ENCODE measurements at places on chromosomes 12 and 14.

DNA sequence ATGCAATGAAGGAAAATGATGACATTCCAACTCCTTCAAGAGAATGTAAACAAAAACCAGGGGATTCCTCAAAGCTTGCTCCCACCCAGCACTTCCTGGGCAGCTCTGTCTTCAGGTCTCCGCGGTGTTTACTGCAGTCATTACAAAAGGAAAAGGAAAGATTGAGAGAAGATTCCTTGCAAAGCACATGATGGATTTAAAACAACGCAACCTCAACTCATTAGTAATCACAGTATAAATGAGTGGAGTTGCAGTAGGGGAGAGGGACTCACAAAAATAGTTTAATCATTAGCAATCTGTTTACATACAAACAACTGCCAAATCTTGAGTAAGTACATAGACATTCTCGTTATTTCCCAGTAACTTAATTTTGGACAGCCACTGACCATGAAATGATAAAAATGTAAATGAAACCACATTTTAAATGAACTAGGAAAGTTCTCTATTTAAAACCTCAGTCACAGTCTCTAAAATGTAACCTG lies 49.7 kb upstream of the OVCH1 start:
- no peak for DNase-seq

- DNase-seq: no peak
These were observed 7.6 kb downstream of the RXYLT1 start for GRCh38 chr12:63787306-63787705.

DNA sequence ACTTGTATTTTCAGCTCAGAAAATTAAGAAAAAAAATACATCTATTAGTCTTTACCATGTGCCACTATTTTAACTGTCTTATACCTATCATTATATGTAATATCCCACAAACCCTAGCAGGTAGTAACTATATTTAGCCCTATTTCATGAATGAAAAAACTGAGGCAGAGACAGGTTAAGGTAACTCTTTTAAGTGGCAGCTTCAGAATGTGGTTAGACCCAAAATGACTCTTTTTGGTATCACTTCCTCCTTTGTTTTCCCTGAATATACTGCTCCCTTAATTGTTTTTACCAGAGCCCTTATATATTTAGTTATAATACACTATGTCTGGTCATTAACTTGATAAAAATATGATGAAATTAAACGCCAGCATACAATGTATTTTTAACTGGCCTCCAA lies 235.6 kb upstream of the RPL10L start:
- no peak for DNase-seq

GRCh38 chr12:64270411-64270810 lies 48.3 kb upstream of the KICS2 start:
- DNase-seq: no peak

DNA sequence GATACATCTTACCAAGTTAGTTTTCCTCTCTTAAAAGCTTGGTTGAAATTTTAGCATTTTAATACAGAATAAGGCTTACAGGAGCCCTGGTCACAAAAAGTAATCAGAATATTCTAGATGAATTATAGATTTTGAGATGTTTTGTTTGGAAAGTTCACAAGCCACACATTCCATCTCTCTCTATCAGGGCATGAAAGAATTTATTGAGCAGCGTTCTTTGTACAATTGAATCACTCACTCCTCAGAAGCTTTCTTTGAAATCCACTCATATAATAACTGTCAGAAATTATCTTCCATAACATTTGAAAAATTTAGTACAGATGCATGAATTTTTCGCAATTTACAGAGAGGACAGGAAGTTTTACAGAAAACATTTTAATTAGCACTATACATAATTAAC lies 938.6 kb upstream of the MDGA2 start:
- DNase-seq: no peak

GRCh38 chr12:2813214-2814185 lies 1.0 kb downstream of the ITFG2 start:
- DNase-seq: peak; percentile 85

- peak; percentile 49 for DNase-seq
These were observed 76.9 kb upstream of the OTX2 start for GRCh38 chr14:56887216-56887615.

DNA sequence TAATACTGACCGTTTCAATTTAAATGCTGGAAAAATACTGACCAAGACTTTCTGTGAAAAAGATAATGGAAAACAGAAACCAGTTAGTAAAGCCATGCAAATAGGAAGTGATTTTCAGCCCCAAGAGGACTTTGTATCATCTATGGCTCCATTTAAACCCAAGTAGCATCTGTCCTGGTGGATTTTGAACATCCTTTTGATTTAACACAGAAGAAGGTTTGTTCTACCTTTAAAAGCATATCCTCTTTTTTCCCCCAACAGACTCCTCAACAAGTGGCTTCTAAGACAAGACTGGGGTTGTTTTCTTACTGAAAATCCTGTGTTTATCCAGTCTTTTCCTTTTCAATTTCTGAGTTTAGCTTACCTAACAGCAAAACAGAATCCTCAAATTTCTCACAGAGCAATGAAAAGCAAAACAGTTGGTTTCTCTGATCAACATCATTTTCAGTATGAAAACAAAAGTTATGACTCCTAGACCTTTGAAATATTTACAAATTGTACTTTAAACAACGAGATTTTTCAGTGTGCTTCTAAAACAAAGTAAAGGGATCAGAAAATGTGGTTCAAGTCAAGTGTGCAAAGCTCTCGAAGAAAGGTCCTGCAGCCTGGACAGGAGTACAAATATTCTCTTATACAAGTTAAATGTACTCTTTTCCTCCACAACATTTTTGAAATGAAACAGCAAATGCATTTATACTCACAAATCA lies 2.9 kb downstream of the PHLDA1 start:
- DNase-seq: no peak

GRCh38 chr14:67285876-67286452 lies 44.7 kb downstream of the PALS1 start:
- DNase-seq: peak; percentile 74

DNA sequence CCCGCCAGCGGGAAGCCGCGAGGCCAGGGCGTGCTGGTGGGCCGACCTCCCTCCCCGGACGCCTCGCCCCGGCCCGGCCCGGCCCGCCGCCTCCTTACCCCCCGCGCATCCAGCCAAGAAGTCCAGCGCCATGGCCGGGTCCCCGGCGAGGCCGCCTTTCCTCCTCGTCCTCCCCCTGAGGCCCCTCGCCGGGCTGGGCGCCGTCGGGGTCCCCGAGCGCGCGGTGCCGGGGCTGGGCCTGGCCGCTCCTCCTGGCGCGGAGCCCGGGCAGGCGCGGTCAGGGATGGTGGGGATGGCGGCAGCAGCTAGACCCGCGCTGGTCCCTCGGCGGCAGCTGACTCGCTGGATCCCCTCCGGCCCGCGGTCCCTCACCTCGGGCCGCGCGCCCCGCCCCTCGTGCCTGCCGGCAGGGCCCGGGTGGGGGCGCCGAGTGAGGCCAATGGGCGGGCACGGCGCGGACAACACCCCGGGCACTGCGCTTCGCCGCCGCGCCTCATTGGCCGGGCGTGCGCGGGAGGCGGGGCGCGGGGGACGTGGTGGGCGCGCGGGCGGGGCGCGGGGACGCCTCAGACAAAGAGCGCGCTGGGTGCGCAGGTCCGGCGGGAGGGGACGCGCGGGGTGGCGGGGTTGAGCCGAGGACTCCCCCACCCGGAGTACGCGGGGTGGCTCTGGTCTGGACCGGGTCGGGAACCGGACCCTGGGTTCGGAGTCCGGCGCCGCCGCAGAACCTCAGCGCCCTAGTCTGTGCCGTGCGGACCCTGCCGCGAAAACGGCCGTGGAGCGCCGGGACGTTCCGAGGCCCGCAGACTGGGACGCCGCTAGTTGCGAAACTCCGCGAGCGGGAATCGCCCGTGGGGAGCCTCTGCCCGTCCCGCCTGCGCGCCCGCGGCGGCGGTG lies at the start of gene SLC25A29:
TSS of gene SLC25A29 (minus strand) at position 344 of the 897 bp plus-strand sequence. CDS start at position 132, 212 bp downstream.
- peak; percentile 95 for DNase-seq

DNA sequence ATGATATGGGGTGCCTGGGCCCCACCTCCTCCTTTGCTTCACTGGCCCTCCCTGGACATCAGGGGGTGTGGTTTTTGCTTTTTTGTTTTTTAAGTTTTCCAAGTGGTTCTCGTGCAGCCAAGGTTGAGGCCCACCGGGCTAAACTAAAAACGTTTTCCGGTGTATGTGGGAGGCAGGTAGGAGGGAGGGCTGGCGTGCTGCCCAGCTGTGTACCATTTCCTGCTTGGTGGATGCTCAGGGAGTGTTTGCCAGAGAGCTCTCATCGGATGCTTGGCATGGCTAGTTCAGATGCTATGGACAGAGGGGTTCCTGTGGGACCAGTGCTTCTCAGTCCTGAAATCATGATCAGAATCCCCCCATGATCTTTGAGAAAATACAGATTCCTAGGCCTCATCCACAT lies 246.4 kb downstream of the CACNA1C start:
- no peak for DNase-seq

DNA sequence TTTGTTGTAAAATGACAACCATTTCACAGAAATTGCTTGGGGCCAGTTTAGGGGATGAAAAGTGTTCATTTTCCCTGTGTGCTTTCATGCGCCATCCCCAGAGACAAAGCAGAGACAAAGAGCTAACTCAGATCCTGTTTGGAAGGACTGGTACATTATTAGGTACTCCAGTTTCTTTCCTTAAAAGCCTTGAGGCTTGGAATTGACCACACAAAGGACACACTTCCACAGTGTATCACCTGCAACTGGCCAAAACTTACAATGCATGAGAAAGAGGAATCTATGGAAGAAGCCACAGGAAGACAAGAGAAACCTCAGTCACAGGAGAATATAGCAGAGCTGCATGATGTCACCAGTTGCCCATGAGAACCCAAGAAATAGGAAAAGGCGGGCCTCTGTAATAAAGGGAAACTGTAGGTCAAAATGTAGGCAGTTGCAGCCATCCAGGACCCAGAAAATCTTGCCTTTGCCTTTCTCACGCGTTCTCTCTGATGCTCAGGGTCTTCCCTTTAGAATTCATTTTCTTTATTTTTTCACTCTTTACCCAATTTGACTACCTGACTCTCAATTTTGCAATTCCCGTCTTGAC lies 339.0 kb downstream of the RMST start:
- no peak for DNase-seq

- no peak for DNase-seq
These were observed 76.4 kb downstream of the C12orf50 start for GRCh38 chr12:87952850-87953249.

DNA sequence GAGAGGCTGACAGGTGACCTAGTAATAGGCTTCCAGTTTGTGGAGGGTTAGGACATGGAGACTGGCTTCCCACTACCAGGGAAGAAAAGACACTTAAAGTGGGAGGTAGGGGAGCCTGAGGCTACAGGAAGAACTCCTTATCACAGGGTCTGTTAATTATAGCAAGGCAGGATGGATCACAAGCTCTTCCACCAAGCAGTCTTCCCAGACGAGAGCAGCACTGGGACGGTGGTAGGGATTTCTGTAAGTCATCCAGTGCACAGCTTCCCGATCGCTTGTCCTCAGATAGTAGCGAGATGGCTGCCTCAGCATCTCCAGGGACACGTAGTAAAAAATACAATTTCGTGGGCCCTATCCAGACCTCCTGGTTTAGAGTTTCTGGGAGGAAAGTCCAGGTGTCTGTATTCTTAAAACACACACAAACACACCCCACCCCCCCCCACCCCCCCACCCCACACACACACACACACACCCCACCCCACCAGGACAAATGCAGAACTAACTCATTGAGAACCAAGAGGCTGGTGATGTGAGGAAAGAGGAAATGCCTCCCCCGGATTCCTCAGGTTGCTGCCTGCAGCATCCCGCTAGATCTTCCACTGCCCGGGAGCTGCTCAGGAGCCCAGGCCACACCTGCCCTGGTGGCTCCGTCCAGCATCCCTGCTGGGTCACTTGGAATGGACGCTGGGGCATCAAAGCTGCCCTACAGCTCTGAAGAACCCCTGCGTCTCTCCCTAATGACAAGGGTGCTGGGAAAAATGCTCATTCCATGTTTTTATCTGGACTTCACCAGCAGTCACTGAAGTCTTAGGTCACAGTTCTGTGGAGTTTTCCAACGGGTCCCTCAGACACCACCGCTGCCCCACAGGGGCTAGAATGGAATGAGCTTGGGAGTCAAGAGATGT lies 307.2 kb downstream of the CACNA1C start:
- DNase-seq: no peak

DNA sequence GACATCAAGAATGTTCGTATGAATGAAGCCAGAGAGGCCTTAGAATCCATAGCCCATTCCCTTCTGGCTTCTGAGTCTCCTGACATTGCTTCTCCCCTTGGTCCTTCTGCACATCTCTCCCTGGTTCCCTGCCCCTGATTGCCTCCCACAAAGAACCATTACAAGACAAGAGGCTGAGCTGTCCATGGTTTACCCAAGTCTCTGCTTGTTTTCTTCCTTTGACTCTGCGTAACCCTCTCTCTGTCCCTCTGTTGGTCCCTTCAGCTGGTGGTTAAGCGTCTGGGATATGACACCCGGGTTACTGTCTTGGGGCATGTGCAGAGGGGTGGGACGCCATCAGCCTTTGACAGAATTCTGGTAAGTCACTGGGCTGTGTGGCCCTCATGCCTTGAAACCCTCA lies 15.9 kb downstream of the PFKM start:
- DNase-seq: no peak

- no peak for DNase-seq
These were observed 1.6 kb upstream of the SNRPF start for GRCh38 chr12:95857156-95857555.

- DNase-seq: no peak
These were observed 14.6 kb downstream of the ETV6 start for GRCh38 chr12:11664101-11664500.

DNA sequence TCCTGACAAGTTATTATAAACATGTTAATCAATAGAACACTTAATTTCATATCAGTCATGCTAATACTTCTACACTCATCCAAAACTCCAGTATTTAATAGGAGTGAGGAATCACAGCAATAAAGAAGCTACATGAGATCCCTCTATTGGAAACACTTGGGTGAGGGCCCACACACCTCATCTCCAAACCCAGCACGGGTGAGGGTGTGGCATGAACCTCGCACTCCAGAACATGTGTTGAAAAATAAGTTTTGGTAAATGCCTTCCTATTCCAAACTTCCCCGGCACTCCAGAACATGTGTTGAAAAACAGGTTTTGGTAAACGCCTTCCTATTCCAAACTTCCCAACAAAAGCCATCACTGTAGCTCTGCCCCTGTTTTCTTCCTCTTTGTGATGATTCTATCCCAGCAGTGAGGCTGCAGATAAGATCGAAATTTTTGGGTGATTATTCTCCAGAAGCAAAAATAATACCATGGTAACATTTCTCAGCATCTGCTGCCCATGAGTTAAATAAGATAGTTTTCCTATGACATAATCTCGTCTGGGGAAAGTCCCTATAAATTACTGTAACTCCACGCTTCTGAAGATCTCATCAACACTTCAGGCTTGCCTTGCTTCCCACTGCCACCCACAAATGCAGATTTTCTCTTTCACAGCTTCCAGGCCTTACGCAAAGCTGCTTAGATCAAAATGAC lies 24.4 kb upstream of the PTPRB start:
- DNase-seq: peak; percentile 28

DNA sequence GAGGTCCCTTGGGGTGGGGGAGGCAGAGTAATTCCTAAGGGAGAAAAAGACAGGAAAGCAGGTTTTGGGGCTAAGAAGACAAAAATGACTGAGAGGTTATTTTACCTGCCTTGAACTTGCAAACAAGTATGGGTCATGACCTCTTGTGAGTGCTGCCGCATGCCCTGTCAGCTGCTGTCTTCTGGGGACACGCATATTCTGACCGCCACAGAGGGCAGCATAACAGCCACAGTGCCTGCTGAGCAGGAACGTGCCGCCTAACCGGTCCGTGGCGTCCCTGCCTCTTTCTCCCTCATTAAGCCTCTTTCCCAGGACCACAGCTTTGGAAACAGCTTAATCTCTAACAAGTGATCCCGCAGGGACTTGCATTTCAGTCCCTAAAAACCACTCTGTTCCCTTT lies 51.3 kb upstream of the KCNA1 start:
- no peak for DNase-seq

- DNase-seq: no peak
These were observed 32.7 kb upstream of the KLRF1 start for GRCh38 chr12:9794484-9795093.

GRCh38 chr12:110165540-110166159 lies 41.5 kb downstream of the IFT81 start:
- no peak for DNase-seq

All from A673 (cell line).